ENCODE measurements at places on chromosomes 1 and 21.

GRCh38 chr1:184770181-184770979 is 15.7 kb upstream of the EDEM3 start:
- DNase-seq, result no peak

DNA sequence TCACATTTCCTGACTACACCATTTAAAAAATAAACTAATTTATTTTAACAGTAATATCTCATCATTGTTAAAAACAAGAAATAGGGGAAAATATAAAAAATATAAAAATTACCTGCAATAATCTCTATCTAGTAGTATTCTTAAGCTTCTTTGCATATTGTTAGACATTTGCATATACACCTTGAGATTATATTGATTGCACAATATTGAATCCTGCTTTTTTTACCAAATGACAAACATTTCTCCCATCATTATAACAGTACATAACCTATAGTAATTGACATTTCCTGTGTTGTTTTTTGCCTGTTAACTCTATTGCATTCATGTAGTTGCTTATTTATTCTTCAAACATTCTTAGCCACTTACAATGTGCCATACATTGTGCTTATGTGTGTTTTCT is 11.7 kb upstream of the CR1L start:
- DNase-seq, result no peak

DNA sequence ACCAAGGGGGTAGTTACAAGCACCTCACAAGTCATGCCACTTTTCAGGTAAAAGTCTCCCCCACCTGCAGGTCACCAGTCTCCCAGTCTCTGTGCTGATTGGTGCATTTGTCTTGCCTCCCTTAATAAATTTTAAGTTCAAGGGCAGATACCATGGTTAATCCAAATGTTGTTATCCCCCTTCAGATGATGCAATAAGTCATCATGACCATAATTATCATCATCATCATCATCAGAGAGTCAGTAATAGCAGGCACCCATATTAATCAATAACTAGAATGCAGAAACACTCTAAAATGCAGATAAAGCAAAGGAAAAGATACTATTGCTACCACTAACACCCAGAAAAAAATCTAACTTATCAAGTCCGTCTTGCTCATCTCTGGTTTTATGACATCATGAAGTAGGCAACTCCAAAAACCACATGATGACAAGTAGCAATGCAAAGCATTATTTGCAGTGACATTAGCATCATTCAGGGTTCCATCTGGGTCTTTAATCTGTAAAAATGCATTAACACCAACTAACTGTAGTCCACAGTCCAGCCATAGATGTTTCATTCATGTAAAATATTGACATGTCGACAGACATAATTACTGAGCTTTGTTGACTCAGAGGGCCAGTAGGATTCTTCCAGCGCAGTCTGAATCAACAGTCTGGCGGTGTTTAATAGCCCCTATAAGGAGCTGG is 492.0 kb upstream of the RUNX1 start:
- DNase-seq, result peak; percentile 85

DNA sequence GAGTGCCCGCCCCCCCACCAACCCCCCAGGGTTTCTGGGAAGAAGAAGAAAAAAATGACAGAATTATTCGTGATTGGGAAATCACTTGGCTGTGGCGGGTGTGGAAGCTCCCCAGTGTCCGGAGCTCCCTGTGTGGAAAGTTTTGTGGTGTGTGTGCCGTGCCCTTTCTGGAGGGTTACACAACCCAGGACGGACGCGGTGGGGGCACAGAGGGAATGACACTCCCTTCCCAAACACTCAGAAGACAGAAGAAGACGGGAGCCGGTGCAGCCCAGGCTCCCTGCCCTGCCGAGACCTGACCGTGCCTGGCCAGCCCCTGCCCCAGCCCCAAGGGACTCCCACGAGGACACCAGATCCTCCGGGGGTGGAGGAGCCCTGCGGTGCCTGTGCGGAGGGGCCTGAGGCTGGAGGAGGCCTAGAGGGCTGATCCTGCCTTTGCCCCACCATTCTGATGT is 33.0 kb upstream of the ADARB1 start:
- no peak for DNase-seq

- no peak for DNase-seq
Measured at GRCh38 chr1:59413327-59413720, 116.4 kb downstream of the FGGY start.

DNA sequence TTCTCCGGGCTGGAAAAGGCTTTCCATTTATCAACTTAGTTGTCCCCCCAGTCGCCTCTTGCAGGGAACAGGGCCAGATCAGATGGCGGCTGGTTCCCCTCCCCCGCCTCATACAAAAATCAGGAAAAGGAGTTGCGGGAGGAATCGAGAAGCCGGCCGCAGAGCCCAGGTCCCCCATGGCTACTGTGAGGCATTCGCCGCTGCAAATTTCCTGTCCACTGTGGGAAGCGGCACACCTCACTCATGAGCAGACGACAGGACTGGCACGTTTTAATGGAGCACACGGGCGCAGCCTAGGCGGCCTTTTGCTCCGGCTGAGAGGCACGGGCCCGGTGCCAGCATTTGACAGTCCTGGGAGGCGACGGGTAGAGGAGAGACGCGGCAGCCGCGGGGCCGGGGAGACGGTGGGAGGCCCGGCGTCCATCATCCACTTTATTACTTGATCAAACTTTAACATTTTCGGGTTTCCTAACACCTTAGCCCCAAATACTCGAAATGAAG is 1.1 kb downstream of the GNG4 start:
- DNase-seq, result peak; percentile 29

- DNase-seq, result no peak
Measured at GRCh38 chr1:2840036-2840809, 38.7 kb upstream of the TTC34 start.

DNA sequence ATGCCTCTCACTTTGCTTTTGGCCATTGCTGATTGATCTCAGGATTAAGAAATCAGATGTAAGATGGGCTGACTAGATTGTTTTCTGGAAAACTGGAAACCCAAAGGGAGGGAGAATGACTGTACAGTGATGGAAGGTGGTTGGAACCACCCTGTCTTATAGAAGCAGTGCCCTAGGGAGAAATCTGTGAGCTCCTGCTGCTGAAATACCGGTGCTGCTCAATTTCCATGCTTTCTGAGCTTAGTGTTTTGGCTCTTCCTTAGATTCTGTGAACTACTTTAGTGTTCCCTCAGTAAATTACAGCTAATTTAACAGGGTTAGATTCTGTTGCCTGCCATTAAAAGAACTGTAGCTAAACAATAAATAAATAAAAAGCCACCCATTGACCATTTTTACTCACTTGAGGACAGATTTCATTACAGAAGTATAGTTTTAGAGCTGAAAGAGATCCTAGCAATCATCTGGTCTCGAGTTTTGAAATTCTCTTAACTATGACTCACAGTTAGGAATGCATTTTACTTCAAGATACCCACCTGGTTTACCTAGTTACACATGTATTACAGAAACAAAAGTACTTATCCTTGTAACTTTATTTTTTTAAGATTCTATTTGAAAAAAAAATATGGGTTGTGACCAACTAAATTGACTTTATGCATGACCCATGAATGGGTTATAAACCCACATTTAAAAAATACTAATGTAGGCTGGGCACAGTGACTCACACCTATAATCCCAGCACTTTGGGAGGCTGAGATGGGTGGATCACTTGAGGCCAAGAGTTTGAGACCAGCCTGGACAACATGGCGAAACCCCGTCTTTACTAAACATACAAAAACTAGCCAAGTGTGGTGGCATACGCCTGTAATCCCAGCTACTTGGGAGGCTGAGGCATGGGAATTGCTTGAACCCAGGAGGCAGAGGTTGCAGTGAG is 33.2 kb downstream of the CAMSAP2 start:
- no peak for DNase-seq

DNA sequence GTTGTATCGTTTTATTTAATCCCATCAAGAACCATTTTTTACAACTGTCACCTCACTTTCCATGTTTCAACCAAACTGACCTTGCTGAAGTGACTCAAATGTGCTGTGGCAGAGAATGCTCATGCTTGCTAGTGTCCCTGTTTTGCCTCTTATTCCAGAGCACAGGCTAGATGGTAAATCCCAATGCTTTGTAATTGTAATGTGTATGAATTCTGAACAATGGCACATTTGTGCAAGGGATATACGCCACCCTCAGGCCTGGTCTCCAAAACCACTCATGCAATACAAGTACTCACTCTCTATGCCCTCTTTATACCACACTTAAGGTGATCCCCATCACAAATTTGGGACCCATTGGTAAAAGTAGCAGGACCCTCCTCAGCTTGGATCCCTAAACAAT is 313.6 kb downstream of the HHIPL2 start:
- DNase-seq, result no peak

DNA sequence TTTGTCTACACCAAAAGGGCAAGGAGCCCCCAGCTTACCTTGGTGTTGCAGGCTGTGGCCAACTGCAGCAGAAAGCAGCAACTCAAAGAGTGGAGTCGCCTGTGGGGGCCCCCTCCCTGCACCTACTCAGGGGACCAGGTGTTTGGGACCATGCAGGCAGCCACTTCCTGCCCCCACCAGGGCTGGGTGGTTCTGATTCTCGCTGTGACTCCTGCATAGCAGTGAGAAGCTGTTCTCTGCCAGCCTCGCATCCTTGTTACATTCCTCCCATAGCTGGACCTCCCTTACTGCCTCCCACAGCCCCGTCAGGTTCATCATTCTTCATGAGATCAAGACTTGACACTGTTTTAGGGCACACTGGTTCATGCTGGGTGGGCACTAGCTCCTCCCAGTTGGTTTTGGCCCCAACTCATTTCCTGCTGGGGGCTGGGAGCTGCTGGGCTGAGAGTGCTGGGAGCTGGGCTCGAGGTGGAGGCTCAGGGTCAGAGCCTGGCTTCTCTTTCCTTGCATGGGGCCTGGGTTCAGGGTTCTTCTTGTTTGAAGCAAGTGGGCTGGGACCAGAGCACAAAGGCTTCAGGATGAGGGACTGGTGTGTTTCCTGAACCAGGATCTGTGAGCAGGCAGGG is 146.9 kb upstream of the C1orf174 start:
- no peak for DNase-seq

DNA sequence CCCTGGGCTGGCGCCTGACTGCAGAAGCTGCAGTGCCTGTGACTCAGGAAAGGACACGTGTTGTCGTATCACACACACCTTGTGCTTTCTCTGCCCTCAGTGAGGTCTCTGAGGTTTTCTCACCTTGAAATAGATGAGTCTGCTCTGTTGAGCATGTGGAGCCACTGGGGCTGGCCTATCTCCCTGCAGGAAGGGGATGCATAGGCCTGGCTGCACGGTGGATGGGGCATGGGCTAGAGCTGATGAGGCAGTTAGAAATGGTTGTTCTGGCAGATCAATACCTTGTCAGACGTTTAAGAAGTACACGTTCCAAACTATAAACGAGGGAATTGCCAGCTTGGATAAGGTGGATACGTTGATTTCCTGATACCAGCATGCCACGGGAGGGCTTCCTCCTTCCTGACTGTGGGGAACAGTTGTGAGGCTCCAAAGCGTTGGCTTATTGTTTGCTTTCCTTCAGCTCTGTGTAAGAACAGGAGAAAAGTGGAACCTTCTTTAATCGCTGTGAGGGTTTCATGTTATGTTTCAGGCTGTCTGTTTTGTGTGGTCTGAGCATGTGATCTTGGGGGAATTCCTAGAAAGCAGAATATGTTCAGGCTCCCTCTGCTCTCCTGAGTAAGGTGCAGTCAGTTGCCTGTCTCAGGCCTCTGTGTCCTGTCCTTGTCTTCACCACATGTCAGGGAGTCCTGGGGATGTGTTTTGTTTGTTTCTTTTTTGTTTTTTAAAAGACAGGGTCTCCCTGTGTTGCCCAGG is 44.8 kb downstream of the PCNT start:
- no peak for DNase-seq

GRCh38 chr1:43383449-43383848 is 6.2 kb downstream of the MED8 start:
- DNase-seq, result no peak

- no peak for DNase-seq
Measured at GRCh38 chr1:173095632-173096031, 44.9 kb upstream of the TNFSF18 start.

DNA sequence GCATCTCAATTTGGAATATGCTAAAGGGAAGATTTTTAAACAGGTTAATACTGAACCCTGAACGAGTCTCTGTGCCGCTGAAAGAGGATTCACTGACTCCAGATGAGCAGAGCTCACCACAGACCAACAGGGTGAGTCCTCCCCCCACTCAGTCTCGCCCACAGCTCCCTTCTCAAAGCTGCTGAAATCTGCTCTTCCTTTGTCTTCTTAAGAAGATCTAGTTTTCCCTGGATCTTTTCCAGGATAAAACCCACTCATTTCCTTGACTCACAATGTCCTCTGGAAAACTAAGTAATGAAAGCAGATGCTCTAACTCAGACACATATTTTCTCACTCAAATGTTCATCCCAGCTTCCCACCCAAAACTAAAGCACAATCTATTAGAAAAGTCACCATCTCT is 447.0 kb upstream of the PKN2 start:
- no peak for DNase-seq

- peak; percentile 21 for DNase-seq
Measured at GRCh38 chr1:110612060-110612745, 6.0 kb upstream of the KCNA2 start.

- DNase-seq, result no peak
Measured at GRCh38 chr1:40232444-40232843, 15.3 kb upstream of the TMCO2 start.

- DNase-seq, result no peak
Measured at GRCh38 chr1:200206340-200206739, 178.8 kb downstream of the NR5A2 start.

DNA sequence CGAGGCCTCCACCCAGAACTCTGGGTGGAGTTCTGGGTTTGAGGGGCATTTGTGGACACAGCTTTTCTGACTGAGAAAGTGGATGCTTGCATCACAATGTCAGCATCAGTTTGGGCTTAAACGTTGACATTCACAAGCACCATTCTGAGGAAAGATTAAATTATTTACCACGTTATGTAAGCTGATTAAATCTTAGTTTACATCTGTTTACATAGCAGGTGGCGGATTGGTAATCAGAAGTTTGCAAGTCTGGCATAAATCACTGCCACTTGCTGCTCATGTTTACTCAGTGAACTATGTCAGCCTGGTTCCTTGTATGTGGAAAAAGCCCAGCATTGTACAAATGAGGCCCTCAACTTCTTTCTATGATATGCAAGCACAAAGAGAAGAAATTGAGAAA is 310.1 kb downstream of the PAPPA2 start:
- DNase-seq, result no peak

DNA sequence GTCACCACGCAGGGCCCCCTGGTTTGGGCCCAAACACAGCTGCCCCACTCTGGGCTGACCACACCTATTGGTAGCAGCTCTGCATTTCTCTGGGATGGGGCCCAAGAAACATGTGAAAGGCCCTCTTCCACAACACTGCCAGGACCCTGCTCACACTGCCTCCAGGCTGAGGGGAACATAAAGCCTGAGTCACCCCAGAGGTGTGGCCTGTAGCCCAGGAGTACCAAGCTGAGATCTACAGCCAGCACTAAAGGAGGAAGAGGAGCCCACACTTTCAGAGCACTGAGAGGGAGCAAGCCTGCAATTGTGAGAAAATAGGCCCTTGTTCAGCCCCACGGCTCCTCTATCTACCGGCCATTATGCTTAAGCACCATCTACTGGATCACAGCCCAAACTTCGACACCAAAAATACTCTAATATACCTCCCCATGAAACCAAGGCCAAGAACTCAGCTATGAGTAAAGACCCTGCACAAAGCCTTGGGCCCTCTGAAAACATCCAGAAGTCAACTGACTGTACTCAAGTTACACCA is 14.4 kb upstream of the OR2T10 start:
- no peak for DNase-seq

GRCh38 chr21:16455978-16456377 is 726.2 kb downstream of the USP25 start:
- no peak for DNase-seq

Data from NCI-H748 treated with DMSO at 0.1 percent for 48 hours (cell line).